ENCODE measurements at places on chromosomes 13 and 19.
A peak's percentile ranks its signal among the peaks of the same experiment; 100 is the strongest.

GRCh38 chr13:68808456-68808855 is 1299.2 kb upstream of the ATXN8OS start:
- DNase-seq = no peak

DNA sequence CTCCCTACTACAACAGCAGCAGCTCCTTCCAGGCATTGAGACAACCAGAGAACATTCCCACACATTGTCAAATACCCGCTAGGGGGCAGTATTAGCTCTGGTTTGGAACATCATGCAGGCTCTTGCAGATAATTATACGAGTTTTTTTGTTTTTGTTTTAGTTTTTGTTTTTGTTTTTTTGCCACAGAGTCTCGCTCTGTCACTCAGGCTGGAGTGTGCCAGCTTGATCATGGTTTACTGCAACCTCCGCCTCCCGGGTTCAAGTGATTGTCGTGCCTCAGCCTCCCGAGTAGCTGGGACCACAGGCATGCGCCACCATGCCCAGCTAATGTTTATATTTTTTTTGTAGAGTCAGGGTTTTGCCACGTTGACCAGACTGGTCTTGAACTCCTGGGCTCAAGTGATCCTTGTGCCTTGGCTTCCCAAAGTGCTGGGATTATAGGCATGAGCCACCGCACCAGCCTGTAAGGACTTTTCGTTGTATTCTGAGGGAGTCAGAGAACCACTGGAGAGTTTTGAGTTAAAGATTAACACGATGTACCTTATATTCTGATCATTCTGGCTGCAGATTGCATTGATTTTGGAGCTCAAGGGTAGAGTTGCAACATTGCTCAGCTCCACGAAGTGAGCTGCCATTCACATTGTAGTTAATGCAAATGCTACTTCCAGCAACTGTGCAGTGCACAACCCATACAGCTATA is 41.7 kb upstream of the CEACAM20 start:
- peak; percentile 71 for DNase-seq

DNA sequence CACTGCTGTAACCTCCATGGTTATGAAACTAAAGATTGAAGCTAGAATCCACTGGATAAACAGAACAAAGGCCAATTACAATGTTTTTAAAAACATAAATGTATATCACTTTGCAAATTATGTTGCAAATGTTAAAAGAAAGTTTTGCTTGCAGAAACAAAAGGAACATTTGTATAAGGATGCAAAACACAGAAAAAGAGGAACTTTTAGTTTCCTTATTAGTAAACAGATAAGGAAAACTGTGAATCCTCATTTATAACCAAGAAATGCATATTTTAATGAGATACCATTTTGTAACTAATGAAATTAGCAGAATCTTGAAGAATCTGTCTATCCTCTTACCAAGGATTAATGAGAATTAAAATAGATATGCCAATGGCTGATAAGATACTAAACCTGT is 32.3 kb downstream of the LPAR6 start:
- no peak for DNase-seq

DNA sequence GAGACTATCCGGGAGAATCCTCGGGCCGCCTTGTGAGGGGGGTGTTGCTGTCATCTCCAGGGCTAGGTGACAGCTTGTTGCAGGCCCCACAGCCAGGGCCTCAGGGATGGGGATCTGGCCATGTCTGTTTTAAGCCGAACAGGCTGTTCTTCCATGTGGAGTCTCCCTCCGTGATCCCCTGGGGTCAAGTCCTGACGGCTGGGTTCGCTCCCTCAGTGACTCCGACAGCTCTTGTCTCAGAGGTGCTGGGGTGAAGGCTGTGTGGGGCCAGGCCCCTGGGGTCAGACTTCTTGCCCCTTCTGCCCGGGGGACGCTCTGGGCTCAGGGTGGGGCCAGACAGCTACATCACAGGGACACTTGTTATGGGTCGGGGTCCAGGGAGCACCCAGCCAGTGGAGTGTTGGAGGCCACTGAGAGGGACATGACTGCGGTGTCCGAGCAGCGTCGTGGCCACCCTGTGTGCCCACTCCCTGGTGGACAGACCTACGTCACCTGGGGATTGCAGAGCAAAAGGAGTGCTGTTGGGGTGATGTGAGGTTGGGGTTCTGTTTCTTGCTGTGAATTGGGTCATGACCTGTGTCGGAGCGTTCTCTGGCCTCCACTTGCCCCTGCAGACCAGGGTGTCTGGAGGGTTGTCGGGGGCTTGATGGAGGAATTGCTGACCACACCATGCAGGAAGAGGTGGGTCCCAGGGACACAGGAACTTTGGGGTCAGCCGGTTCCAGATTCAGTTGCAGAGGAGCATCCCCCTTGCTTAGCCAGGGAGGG is 21.5 kb downstream of the EPN1 start:
- DNase-seq = no peak

DNA sequence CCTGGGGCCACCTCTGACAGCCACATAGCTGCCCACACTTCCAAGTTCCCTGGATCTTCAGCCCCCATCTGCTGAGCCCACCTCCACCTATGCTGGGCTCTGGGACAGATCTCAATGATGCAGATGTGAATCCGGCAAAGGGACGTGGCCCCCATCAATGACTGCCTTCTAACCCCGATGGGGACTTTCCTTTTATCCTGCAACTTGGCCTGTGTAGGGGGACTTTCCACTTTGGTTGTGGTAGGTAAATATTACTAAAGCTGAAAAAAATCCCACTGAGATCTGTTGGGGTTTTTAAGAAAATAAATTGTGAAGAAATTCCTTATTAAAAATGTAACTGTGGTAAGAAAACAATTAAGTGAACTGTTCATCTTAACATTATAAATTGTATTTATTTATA is 20.8 kb upstream of the ASPDH start:
- DNase-seq = no peak

- no peak for DNase-seq
Observed at GRCh38 chr13:70720386-70720785, 612.1 kb upstream of the KLHL1 start.

DNA sequence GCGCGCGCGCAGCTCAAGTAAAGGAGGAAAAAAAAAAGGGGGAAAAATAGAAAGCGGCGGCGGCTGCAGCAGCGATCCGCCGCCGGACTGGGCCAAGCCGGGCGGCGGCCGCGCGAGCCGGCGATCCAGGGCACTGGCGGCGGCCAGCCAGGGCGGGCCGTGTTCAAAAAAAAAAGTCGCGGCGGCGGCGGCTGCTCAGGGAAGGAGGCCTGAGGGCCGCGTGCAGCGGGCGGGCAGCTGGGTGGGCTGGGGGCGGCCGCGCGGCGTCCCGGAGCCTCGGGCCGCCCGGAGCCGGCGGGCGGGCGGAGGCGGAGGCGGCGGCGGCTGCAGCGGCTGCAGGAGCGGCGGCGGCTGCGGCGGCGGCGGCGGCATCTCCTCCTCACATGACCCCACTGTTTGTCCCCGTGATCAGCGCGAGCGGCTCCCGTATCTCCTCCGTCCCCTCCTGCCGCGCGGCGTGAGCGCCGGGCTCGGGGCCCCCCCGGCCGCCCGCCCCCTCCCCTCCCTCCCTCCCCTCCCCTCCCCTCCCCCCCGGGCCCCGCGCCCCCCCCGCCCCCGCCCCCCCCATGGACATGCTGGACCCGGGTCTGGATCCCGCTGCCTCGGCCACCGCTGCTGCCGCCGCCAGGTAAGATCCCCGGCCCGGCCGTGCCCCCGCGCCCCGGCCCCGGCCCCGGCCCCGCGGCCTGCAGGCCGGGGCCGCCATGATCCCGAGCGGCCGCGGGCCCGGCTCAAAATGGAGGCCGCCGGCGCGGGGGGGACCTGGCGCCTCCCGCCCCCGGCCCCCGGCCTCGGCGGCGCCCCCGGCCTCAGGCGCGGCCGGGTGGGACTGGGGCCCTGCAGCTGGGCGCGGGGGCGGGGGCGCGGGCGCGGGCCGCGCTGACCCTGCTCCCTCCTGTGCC is at the start of gene USF2:
TSS of gene USF2 (plus strand) at position 427 of the 902 bp plus-strand sequence. CDS start at position 567, 140 bp downstream.
- peak; percentile 47 for DNase-seq

DNA sequence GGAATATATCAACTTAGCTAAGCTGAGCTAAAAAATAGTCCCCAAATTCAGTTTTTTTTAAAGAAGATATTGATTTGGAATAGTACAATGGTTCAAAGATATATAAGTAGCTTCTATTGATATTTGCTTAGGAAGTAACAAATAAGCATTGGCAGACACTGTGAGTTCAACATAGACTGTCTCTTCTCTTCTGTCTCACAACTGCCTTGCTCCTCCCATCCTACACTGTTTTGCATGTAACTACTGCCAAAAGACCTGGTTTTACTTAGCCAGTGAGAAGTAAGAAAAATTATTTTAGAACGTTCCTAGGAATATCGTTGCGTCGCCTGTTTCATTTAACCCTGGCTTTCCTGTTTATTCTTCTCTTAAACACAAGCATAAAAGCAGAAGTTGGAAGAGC is 859.0 kb upstream of the SPRY2 start:
- DNase-seq = no peak

- no peak for DNase-seq
Observed at GRCh38 chr13:31014456-31014855, 82.0 kb downstream of the TEX26 start.

DNA sequence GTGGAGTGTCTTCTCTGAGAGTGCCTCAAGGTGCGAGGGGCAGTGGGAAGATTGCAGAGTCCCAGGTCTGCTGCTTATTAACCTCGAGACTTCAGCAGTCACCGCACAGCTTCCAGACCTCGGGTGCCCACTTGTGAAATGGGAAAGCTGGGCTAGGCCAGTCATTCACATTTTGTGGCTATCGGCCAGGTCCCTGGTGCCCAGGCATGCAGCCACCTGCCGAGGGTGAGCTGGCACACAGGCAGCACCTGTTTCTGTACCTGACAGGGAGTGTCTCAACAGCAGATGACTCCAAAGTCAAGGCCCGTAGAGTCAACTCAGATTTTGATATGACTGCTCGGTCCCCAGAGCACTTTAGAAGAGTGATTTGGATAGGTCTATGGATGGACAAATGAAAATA is 21.9 kb downstream of the UQCRFS1 start:
- DNase-seq = no peak

DNA sequence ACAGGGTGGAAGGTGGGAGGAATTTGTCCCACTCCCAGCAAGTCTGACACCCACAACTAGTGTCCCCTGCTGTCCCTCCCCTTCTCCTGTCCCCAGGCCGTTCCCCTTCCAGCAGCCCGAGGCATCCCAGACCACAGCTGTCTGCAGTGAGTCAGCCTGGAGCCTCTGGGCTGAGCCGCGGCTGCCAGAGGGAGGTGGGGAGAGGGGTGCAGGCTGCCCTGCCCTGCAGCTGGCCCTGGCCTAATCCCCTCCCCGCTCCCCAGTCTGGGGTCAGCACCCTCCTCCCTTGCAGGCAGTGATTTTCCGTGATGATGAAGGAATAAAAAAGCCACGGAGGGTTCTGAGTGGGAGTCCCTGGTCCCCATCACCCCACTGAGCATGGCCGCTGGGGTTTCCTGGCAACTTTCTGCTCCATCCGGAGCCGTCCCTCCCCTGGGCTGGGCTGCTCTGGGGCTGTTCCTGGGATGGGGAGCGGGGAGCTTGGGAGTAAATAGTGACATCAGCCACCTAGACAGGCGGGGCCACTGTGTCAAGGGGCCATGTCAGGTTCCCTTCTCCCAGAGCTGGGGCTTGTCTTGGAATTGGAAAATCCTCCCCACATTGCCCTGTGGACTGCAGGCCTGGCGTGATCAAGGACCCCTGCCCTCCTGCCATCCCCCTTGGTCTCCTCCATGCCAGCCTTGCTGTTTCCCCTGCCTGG is 16.8 kb downstream of the SPC24 start:
- peak; percentile 67 for DNase-seq

DNA sequence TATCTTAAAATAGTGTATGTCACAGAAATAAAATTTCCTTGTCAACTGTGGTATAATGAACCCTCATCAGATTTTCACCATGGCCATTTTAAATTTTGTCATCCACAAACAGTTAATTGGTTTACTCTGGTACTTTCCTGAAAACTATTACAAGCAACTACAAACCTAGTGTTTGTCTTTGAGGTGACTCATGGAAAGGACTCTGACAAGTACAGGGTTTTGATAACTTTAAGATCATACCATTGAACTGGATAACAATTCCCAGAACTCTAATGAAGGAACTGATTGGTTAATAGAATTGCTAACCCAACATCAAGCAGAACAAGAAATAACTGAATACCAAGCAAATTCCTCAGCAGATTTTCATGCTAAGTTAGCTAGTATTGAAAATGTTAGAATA is 237.7 kb upstream of the IPO5 start:
- DNase-seq = no peak

- DNase-seq = no peak
Observed at GRCh38 chr13:94556621-94557020, 39.3 kb downstream of the TGDS start.

GRCh38 chr13:83831796-83832195 is 50.5 kb downstream of the SLITRK1 start:
- DNase-seq = no peak

- peak; percentile 31 for DNase-seq
Observed at GRCh38 chr13:42477596-42478190, 96.3 kb upstream of the TNFSF11 start.

DNA sequence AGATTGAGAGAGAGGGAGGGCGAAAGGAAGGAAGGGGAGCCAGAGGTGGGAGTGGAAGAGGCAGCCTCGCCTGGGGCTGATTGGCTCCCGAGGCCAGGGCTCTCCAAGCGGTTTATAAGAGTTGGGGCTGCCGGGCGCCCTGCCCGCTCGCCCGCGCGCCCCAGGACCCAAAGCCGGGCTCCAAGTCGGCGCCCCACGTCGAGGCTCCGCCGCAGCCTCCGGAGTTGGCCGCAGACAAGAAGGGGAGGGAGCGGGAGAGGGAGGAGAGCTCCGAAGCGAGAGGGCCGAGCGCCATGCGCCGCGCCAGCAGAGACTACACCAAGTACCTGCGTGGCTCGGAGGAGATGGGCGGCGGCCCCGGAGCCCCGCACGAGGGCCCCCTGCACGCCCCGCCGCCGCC is at the start of gene TNFSF11:
TSS of gene TNFSF11 (plus strand) at position 142 of the 400 bp plus-strand sequence. CDS start at position 294, 152 bp downstream.
- no peak for DNase-seq

DNA sequence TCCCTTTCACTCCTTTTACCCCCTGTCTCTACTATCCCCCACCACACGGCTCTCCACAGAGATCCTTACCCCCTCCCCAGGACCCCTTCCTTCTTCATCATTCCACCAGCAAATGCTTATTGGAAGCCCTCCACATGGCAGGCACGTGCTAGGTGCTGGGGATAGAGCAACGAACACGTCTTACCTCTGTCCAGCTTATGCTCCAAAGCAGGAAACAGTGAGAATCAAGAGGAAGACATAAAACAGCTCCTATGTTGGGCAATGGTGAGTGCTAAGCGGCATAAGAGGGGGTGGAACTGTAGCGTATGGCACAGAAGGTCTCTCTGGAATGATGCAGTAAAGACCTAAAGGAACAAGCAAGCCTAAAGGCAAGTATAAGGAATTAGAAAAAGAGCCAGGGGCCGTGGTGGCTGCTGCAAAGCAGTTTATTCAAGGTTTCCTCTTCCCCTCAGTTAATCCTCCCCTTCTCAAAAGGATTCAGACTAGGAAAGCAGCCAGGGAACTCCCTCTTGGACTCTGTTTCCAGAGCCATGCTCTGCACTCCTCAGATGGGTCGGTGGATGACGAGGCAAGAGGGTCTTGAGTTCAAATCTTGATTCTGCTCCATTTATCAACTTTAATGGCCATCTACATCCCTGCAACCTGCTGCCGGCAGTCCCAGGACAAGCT is 289.4 kb downstream of the FOXO1 start:
- no peak for DNase-seq

- no peak for DNase-seq
Observed at GRCh38 chr19:45842198-45842597, 20.7 kb downstream of the SYMPK start.
